Renal pelvis (tissue), 12 donors: ENCODE measurements at places on chromosomes 11 and 22. TPM values are rescaled to one million over a fixed set of nuclear protein-coding genes. Genes with fewer than 3 reads are reported as not detected.

- DNase-seq = no peak
These were observed 26.9 kb downstream of the MRPL16 start for GRCh38 chr11:59783632-59784090.

DNA sequence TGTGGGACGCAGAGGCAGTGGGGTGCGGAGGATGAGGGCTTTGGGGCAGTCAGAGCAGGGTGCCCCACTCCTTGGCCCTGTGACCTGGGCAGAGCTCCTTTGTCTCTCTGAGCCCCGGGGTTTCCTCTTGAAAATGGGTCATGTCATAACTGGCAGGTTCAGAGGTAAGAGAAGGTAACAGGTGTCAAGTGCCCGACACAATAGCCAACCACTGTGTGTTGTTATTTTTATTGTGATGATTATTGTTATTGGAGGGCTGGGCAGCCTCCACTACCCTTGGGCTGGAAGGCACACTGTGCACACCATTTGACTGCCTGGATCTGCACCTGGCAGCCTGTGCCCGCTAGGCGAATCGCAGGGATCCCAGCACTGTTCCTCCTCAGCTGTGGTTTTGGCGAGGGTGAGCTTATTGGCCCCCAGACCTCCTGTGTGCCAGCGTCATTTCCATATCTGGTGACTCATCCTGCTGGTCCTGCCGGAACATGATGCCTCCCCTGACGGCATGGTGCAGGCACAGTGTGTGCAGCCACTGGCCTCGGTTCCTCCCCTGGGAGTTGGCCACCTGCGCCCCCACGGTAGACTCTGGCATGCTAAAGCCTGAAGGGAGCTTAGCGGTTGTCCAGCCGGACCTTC is 15.4 kb upstream of the SOX10 start:
- no peak for DNase-seq

DNA sequence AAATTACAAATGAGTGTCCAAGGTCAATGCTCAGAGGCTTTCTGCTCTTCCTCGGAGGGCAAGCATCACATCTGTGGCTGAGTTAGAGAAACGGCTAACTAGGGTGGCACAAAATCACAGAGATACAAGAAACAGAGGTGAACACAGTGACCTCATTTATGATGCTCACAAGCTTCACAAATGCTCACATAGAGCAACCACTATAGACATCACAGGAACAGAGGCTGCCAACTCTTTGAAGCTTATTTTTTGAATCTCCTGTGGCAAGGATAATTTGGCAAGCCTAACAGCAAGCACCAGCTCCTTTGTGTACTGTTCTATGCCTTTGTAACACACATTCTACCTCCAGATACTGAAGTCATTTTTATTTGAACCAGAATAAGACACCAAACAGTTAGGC is 416.5 kb upstream of the DDI1 start:
- DNase-seq = no peak

DNA sequence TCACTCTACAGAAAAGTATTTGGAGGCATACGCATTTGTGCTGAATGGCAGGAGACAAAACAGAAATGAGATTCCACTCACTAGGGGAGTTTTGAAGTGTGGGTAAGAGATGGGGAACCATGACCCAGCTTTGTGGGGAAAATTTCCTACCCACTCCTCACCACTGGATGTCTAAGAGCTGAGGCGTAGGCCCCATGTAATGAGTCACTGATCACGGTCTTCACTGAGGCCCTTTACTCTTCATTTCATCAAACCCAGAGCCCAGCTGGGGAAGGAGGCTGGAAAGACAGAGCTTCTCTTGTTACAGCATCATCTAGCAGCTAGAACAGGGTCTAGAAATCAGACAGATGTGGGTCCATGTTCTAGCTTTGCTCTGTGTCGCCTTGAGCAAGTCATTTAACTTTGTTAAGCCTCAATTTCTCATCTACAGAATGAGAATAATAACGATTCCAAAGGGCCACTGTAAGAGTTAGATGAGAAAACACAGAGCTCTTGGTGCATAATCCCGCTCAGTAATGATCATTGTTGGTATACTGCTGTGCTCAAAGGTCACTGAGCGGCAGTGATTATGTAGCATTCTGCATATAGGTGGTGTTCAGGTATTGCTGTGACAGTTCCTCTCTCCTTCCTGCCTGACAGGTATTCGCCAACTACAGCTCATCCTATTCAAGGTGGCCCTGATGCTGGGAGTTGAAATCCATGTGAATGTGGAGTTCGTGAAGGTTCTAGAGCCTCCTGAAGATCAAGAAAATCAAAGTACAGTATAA is 97.2 kb downstream of the MICAL2 start:
- no peak for DNase-seq

GRCh38 chr11:130145975-130146776 is 13.4 kb upstream of the ST14 start:
- DNase-seq = no peak

GRCh38 chr22:45671783-45672563 is at the start of gene ATXN10:
Gene ATXN10 (plus strand): TSS chr22:45671834. CDS start chr22:45672064, 230 bp downstream.
- peak; percentile 84 for DNase-seq

GRCh38 chr22:26779108-26779507 is 121.7 kb downstream of the MIAT start:
- no peak for DNase-seq

The PAX6 gene
- 0.04 TPM for polyA plus RNA-seq

The HEPHL1 gene
- polyA plus RNA-seq = not detected

The PANX2 gene
- 1.3 TPM for polyA plus RNA-seq

The BRSK2 gene
- 1.2 TPM for polyA plus RNA-seq

The PRG3 gene
- polyA plus RNA-seq = 0.52 TPM
